ENCODE measurements at places on chromosomes 7 and 10.

DNA sequence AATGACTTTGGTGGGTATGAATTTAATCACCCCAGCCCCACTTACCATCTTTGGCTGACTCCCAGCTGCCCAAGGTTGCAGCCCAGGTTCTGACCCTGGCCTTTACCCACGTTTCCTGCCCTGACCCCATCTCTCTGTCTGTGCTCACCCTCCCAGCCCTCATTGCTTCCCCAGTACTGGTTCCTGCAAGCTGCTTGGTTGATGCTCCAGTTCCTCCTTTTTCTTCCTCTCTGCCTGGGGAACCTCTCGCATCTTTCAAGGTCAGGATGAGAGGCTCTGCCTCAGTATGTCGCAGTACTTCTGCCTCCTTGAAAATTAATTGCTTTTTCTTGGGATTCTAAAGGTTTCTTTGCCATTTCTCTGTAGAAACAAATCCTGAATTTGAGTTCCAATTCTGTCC, 263.8 kb upstream of the ZNF32 start:
- DNase-seq: no peak

- no peak for DNase-seq
These were observed 13.1 kb downstream of the EPC1 start for GRCh38 chr10:32333849-32334248.

DNA sequence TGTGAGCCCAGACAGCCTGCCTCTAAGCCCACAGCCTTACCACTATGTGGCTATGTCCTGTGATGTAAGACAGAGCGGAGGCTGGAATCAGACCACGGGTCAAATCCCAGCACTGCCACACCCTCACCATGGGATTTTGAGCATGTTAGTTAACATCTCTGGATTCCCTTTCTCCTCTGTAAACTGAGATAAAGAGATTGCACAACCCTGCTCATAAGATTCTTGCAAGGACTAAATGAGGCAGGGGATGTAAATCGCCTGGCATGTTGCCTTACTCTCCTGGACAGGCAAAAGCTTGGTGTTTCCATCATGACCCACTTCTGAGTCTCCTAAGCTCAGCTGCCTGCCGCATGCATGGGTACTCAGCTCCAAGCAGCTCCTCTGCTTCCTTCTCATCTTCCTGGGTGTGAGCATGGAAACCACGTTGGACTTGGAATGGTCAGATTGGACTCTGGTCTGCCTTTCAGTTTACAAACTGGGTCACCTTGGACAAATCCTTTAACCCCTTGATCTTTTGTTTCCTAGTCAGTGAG, 41.3 kb upstream of the MTURN start:
- DNase-seq: no peak

DNA sequence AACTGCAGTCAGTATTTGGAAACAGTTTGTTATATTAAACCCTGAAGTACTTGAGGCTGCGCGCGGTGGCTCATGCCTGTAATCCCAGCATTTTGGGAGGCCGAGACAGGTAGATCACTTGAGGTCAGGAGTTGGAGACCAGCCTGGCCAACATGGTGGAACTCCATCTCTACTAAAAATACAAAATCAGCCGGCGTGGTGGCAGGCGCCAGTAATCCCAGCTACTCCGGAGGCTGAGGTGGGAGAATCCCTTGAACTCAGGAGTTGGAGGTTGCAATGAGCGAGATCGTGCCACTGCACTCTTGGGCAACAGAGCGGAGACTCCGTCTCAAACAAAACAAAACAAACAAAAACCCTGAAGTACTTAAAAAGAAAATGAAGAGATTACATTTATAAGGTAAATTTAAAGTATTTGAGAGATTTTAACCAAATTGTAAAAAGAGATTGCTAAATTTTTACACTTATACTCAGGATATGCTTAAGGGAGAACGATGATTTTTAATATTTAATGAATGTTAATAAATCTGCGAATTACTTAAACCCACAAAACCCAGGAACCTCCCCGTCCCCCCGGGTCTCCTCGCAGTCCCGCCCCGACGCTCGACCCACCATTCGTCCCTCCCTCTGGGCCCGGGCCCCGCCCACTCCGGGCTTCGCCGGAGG, 425 bp upstream of the MTG1 start:
- no peak for DNase-seq

- no peak for DNase-seq
These were observed 199.9 kb downstream of the CAMK1D start for GRCh38 chr10:12549297-12549696.

GRCh38 chr7:116679500-116679899, 7.5 kb downstream of the MET start:
- DNase-seq: no peak

DNA sequence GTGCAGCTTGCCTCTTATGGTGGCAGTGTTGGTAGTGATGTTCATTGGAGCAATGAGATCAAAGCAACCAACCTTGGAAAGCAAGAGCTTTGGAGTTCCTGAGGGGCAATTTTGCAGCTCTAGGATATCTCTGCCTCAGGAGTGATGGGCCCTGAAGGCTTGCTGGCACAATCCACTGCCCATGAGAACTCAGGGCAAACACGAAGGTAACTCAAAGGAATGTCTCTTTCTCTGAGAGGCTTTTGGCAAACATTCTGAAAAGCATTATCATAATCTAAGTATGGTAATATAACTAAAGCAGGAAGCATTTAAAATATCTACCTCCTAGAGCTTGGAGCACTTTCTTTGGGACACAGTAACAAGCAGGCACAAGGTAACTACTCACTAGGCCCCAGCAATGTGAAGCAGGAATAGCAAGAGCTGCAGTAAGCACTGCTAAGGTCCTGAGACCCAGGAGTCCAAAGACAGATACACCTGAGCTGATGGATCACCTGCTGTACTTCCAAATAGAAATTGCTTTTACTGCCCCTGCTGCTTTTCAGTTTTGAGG, 103.1 kb downstream of the NRF1 start:
- no peak for DNase-seq
